ENCODE measurements at places on chromosomes 12 and 14. TPM values are rescaled to one million over a fixed set of nuclear protein-coding genes. Genes with fewer than 3 reads are reported as not detected.
A peak's percentile ranks its signal among the peaks of the same experiment; 100 is the strongest.

DNA sequence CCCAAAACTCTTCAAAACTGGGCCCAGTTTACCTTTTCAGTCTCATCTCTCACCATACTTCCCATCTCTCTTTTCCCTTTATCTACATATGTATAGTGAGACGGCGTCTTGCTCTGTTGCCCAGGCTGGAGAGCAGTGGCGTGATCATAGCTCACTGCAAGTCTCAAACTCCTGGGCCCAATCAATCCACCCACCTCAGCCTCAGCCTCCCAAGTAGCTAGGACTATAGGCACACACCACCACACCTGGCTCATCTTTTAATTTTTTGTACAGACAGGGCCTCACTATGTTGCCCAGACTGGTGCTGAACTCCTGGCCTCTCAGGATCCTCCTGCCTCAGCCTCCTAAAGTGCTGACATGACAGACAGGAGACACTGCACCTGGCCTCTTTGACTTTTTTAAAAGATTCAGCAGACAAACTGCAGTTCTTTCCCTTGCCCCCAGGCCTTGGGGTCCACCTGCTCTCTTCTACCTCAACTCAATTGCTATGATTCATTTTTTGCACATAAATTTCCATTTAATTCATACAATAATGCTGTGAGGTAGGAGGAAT is 33.6 kb downstream of the TFCP2 start:
- DNase-seq = no peak

DNA sequence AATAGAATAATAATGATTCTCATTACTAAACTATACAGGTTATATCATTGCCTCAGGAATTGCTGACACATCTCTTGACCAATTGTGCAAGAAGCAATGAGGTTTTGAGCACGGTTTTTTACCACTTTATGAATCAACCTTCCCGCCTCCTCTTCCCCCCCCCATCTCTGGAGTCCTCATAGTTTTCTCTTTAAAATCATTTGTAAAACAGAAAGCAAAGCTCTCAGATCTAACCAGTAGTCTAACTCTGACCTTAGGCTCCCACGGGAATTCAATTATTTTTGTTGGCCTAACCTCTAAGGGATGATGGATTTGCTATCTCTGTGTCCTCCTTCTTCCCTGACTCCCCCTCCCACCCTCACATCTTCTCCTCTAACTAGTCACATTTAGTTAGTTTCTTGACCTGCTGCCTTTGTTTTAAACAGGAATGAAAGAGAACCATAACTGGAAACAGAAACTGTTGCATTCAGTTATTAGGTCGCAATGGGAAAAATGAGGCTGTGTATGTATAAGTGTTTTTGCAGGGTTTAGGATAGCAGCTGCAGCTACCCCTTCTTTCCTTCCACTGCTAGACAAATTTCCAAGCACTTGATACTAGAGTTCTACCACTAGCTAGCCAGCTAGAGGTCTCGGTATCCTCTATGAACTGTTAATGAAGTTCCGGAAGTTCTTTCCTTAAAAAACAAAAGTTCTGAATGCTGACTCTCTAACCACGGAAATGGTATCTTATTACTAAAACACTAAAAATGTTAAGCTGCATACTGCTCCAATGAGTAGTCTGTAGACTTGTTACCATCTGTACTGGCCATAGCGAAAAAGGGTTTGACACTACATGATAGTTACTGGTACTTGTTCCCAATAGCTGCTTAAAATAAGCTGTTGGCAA is 65.4 kb downstream of the TAOK3 start:
- peak; percentile 73 for DNase-seq

GRCh38 chr12:64706857-64707256 is 52.3 kb downstream of the GNS start:
- no peak for DNase-seq

CFAP73 gene
- total RNA-seq = not detected

DNA sequence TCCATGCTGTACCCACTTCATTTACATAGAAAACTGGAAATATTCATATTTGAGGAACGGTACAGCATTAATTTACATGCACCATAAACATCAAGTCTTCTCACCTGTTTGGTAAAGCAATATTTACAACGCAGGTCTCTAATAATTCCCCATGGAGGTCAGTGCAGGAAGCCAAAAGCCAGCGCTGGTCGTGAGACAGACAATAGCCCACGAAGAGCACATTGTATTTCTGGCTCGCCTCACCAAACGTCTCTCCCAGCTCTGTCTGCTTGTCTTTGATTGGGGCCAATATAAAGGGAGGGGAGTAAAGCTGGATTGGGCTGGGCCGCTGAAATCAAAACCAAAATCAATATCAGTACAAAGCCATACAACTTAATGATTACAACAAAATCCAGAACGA is 302.1 kb downstream of the MED13L start:
- peak; percentile 58 for DNase-seq

DICER1 gene
- total RNA-seq = 38.3 TPM

DPY19L2 gene
- total RNA-seq = 2.4 TPM

GLIPR1L2 gene
- 0.05 TPM for total RNA-seq

DNA sequence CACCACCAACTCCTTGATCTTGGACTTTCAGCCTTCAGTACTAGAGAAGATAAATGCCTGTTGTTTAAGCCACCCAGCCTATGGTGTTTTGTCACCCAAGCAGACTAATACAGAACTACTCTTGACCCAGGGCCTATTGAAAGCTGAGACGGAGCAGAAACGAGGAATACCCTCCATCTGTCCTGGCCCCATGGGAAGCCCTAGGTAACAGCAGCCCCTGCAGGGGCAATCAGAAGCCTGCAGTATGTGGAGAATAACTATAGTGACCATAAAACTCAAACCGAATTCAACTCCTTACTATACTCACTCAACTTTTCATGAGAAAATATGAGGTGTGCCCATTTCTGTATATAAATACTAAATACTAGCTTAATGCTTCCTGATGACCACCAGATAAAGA is 307.4 kb downstream of the NUAK1 start:
- no peak for DNase-seq

GRCh38 chr14:77822307-77822706 is 22.4 kb downstream of the ADCK1 start:
- DNase-seq = no peak

IFNG gene
- total RNA-seq = not detected

ESRRB gene
- total RNA-seq = not detected

Data from dermis blood vessel endothelial cell (primary cell).